ENCODE measurements at places on chromosomes 12 and 14.

DNA sequence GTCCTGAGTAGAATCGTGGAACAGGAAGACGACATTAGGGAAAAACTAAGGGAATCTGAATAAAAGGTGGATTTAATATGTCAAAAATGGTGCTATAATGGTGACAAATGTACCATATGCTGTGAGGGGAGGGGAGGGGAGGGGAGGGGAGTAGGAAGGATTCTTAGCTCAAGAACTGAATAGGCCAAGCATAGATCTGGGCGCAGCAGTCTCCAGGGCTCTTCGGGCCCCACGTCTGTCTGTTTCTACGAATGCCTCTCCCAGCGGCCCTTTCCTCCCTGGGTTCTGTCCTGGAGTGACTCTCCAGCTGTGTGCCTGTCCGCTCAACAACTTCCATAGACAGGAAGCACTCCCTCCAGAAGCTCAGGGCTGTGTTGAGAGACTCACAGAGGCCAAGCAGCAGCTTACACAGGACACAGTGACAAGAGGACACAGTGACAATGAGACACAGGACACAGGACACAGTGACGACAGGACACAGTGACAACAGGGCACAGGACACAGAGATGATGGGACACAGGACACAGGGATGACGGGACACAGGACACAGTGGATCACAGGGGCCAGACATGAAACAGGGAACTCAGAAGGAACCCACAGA lies 42.4 kb upstream of the PPP2R5C start:
- no peak for DNase-seq

DNA sequence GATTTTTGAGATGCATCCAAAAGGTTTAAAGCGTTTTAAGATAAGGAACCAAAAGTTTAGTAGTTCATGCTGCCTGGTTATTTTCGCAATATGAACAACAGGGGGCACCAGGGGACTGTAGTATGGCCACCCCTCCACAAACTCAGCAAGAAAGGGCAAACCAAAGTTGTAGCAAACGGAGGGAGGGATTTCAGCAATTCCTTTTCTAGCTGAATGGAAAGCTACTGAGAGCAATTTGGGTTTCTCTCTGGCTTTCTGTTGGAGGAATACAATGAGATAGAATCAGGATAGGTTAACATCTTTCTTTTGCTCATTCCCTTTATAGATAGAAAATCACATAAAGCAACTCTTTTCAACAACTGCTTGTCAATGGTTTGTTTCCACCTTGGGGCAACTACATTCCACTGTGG lies 62.5 kb downstream of the DRAM1 start:
- peak; percentile 73 for DNase-seq

- no peak for DNase-seq
These were observed 46.7 kb downstream of the MSRB3 start for GRCh38 chr12:65325183-65325582.

DNA sequence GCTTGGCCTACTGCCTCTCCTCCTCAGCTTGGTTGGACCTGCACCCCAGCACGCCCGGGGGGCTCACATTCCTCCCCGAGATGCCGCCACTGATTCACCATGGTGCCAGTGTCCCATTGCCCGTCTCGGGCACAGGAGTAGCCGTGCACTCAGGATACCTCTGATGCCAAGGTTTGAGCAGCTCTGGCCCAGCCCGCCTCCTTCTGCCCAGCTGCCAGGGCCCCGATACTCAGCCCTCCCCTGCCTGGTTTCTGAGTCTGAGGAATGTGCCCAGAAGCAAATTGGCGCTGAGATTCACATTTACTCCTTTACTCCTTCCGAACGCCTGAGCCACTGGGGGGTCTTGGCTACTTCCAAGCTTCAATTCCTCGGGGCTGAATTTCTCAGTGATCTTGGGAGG lies 63.5 kb downstream of the NINJ2 start:
- DNase-seq = no peak

DNA sequence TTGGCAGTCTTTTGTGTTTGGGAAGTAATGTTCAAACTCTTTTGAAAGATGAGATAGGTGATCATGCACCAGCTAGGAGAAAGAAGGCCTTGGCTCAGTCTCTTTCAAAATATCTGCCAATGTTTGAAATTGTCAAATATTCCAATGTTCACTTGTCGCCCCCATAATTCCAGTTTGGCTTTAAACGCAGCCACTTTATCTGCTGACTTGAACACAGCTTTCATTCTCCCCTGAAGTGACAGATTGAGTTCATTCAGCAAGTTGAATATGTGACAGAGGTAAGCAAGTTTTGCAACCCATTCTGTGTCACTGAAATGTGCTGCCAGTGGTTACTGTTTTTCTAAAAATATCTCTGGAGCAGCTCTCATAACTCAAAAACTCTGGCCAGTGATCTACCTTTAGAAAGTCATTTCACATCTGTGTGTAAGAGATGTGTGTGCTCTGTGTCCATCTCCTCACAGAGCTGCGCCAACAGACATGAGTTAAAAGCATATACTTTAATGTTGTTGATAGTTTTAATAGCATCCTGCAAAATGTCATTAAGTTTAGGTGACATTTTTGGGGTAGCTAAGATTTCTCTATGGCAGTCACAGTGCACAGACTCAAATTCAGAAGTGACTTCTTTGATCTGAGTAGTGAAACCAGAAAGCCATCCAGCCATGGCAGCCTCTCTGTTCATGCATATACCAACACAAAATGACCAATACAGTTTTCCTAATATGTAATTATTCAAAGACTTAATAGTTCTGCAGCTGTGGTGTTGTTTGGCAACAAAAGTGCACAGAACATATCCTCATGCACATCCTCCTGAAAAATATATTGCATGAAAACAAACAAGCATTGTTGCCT lies 614.3 kb upstream of the MIS18BP1 start:
- no peak for DNase-seq

DNA sequence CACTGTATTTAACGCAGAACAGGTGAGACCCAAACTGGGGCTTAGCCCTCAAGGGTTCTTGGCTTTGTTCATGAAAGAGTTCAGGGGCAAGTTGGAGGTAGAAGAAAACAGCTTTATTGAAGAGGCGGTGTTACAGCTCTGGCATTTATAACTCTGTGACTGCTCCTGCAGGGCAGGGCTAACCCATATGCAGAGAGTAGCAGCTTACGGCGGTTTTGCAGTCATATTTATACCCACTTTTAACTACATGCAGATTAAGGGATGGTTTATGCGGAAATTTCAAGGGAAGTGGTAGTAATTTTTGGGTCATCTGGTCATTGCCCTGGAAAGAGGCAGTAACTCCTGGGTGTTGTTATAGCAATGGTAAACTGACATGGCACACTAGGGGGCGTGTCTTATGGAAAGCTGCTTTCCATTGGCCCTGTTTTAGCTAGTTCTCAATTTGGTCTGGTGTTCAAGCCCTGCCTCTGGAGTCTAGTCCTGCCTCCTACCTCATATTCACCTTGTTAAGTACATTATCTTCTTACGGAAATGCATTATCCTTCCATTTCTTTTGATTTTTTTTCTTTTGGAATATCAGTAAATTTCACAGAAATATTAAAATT lies 1.8 kb upstream of the IAPP start:
- no peak for DNase-seq

DNA sequence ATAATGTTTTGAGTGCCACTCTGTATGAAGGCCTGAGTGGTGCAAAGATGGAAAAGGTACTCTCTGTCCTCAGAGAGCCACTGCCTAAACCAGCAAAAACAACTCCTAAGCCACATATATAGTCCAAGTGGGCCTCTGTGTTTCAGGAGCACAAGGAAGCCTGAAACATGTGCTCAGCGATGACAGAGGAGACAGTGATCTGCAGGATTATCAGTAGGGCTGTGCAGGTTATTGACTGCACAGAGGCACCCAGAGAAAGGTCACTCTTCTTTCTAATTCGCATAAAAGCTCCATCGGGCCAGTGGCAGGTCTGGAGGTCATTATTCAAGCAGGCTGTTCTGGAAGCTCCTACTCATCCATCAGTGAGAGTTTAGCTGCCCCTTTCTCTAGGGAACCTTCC lies 361.9 kb downstream of the BCL11B start:
- DNase-seq = no peak

- DNase-seq = no peak
These were observed 19.6 kb downstream of the POMT2 start for GRCh38 chr14:77301103-77301502.

DNA sequence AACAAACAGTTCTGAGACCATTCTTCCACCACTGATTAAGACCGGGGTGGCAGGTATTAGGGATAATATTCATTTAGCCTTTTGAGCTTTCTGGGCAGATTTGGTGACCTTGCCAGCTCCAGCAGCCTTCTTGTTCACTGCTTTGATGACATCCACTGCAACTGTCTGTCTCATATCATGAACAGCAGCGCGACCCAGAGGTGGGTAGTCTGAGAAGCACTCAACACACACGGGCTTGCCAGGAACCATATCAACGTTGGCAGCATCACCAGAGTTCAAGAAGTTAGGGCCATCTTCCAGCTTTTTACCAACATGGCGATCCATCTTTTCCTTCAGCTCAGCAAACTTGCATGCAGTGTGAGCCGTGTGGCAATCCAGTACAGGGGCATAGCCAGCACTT lies 16.9 kb downstream of the AEBP2 start:
- DNase-seq = no peak
